ENCODE measurements at places on chromosomes 2 and 18.

DNA sequence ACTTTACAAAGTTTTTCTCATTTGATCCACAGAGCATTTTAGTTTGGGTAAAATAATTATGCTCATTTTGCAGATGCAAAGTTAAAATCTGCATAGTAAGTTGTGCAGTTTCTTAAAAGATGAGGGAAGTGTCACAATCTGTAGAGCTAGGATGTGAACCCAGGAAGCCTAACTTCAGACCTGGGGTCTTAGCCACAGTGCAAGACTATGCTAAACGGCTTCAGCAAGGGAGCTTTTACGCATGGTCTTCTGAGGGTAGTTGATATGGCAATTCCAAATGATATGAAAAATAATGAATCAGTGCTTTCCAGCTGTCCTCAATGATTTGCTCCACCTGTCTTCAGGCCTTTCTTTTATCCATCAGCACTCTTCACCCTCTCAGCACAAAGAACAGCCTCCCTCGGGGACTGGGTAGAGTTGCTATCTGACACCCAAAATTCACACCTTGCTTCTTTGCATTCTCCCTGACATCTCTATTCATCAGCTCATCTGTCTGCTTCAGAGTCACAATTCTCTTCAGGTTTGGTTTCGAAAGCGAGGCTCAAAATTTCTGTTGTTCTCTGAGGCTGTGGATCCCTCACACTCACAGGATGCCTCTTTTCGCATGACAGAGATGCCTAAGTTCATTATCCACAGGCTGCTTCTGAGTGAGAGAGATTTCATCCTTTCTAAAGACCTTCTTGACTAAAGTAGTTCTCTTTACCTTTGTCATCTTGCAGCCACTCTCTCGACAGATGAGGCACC, 302.5 kb downstream of the NRXN1 start:
- DNase-seq: no peak

DNA sequence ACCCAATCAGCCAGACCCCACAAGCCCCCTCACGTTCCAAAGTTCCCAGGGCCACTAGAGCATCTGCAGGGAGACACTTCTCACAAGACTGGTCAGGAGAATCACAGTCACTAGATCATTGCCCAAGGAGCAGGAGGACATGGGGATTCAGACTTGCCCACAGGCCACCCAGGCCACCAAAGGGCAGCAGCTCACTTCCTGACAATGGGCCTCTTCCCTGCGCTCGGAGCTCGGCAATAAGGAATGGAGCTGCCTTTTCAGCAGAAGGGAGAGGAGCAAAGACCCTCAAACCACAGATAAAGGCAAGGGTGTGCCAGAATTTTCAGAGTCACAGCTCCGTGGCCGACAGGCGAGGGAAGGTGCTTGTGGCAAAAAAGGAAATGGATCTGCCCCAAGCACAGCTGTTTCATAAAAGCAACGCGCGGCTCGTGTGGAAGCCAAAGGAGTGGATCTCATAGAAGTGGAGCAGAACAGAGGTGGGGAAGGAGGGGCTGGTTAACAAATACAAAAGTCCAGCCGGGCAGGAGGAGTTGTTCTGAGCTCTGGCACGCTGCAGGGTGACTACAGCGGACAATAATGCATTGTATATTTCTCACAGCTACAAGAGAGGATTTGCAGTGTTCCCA, 72.1 kb downstream of the EDAR start:
- no peak for DNase-seq

DNA sequence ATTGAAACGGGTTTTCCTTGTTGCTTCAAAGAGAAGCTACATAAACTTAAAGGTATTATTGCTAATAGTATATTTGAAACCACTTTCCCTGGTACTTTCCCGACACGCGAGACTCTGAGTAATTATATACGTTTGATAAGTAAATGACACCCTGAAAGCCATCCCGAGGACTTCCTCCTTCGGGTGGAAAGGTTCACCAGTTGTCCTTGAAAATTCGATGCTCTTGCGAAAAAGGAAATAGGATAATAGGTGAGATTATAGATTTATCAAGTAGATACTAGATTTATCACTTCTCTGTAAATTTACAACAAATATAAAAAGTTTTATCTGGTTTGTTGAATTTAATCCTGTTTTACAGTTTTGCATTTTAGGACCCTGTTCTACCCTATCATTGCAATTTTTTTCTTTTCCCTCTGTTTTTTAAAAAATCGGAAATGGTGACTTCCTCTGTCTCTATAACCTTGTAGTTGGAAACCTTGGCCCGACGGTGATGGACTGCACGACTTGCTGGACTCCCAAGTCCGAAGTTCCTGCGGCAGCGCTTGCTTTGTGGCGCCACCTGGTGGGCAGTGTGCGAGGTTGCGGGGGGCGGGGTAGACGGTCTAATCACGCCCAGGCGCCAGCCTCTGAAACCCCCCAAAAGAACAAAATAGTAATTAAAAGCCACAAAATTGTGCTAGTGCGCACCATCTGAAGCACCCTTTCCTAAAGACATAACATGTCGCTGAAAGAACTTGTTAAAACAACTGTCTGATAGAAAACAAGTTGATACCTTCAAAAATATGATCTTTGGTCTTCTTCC, 972 bp upstream of the DLX2 start:
- peak; percentile 90 for DNase-seq

GRCh38 chr2:58562276-58562675, 321.2 kb upstream of the FANCL start:
- no peak for DNase-seq

DNA sequence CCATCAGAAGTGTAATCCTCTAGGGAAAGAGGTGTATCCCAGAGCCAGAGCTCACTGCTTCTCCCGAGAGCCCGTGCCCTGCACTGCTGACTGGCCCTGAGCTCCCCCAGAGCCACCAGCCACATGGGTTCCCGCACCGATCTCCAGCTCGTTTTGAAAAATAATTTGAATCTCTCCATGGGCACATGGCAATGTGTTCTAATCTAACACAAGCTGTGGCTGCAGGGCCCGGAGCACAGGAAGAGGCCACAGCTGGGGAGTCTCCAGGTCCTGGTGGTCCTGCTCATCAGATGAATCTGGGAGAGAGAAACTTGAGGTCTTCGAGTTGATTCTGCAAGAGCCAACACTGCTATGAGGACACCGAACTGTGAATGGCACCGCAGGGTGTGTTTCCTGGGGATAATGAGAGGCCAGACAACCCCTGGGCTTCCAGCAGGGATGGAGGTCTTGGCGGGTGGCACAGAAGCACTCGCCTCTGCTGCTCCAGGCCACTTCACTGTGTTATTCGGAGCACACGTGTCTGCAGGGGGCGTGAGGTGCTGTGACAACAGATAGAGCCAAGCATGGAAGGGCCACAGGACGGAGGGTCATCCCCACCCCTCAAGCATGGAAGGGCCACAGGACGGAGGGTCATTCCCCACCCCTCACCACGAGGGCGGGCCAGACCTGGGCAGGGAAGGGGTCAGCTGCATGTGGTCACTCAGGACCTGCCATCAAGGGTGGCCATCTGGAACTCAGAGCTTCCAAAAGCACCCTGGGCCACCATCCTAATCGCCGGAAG, 196.8 kb downstream of the NDUFA10 start:
- DNase-seq: peak; percentile 12

- no peak for DNase-seq
These were observed 22.5 kb downstream of the MAP3K2 start for GRCh38 chr2:127365211-127365643.

- no peak for DNase-seq
These were observed 130.8 kb downstream of the UPP2 start for GRCh38 chr2:158232476-158232875.

Data from right hindlimb (tissue), 1 donor.